ENCODE measurements at places on chromosomes 2 and 18. TPM values are rescaled to one million over a fixed set of nuclear protein-coding genes. Genes with fewer than 3 reads are reported as not detected.

MAB21L4 gene
- total RNA-seq, result not detected

UGT1A10 gene
- total RNA-seq, result not detected

ARHGAP15 gene
- total RNA-seq, result not detected

NOSTRIN gene
- total RNA-seq, result 0.09 TPM

Measured in bronchial smooth muscle cell (primary cell).